Stimulated activated CD4-positive, alpha-beta T cell treated with anti-CD3 and anti-CD28 coated beads, Interleukin-15, amount 100 ng/mL, for 1 hour (primary cell): ENCODE measurements at places on chromosomes 16 and 17.

DNA sequence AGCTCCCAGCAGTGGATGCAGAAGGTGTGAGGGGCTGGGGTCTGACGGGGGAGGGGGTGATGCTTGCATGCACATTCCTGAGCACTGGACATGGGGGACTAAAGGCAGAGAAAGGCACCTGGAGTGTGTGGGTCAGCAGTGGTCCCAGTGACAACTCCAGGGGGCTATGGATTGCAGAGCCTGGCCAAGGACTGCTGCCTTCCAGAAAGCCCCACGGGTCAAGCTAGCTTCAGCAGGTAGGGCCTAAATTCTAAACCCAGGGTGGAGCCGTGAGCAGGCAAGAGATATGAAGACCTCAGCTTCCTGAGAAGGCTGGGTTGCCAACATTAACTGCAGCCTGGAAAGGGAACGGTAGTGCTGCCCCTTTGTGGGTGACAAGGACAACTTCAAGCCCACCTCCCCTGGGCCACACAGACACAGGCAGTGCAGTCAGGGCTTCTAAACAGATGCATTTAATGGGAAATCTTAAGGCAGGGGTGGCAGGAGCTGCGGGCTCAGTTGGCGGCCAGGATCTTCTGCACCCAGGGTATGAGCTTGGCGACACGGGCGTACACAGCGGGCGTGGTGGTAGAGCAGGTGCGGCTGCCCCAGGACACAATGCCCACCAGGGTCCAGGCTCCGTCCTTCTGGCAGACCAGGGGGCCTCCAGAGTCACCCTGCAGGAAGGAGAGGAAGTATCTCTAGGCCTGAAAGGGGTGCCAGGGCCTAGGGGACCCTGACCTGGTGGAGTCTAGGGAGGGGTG is 3.1 kb downstream of the CTRB2 start:
- no peak for DNase-seq

DNA sequence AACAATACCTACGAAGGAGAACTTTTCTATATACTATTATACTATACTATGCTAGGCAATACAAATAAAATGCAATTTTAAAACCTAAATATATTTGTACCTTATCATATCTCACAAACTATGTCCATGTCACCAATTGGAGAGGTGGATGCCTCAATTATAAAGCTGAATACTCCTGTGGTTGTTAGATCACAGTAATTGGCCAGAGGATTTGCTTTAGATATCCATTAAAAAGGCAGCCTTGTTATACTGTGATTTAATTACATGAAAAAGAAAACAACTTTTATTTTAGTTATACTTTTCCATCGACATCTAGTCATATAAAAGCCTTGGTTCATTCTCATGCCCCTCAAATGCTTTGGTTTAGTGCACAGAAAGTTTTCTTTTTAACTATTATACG is 129.3 kb downstream of the BRIP1 start:
- no peak for DNase-seq

GRCh38 chr16:87847785-87848675 is 21.3 kb downstream of the SLC7A5 start:
- no peak for DNase-seq

DNA sequence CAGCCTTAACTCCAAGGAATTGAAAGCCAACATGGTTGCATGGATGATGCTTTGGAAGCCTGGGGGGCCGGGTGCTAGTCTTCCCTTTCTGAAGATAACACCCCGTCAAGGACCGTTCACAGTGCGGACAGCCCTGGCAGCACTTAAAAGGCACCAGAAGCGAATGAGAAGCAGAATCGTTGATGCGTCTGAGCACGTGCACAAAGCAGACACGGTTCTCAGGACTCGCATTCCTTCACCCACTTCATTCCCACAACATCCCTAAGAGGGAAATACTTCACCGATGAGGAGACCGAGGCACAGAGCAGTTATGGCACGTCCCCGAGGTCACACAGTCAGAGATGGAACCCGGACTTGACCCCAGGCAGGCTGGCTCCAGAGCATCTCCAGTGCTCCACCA is 14.2 kb downstream of the TRPV1 start:
- DNase-seq: no peak

- DNase-seq: no peak
Measured at GRCh38 chr17:58918072-58918471, 162.4 kb downstream of the PPM1E start.

DNA sequence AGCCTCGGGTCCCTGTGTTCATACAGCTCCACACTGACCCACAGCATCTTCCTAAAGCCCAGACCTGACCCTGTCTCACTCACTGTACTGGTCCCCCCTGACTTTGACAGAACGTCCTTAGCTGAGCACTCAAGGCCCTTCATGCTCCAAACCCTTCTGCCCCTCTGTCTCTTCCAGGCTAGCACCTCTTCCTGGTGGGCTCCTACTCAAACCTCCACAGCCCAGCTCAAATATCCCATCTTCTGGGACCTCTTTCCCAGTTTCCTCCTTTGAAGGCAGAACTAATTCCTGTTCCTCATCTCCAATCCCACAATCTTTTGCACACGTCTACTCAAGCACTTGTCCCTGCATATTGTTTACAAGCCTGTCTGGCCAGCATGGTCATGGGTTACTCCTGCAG is 8.8 kb downstream of the GRIN2C start:
- no peak for DNase-seq

GRCh38 chr17:73713136-73713535 is 68.9 kb upstream of the SDK2 start:
- no peak for DNase-seq

- no peak for DNase-seq
Measured at GRCh38 chr16:28824717-28824973, 1.8 kb downstream of the ATXN2L start.
